Activated naive CD4-positive, alpha-beta T cell (primary cell): ENCODE measurements at places on chromosomes 5 and 9.

DNA sequence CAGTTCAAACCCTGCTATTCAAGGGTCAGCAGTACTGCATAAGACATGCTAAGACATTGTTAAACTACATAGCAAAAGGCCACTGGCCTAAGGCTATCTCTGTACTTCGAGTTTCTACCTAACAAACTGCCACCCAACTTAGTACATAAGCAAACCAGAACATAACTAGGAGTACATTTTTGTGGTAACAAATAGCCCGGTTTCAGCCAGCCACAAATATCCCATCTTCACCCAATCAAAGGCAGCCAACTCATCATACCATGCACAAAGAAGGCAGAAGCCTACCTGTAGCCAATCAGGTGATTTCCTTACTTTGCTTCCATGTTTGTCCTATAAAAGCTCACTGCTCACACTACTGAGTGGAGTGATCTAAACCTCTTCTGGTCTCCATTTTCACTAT, 201.4 kb downstream of the SMARCA2 start:
- no peak for DNase-seq

- no peak for DNase-seq
Measured at GRCh38 chr5:126446498-126447224, 23.5 kb downstream of the GRAMD2B start.

- DNase-seq, result no peak
Measured at GRCh38 chr5:181107699-181108098, 23.3 kb downstream of the OR2V1 start.

GRCh38 chr5:81250004-81250403, 16.9 kb downstream of the CKMT2 start:
- no peak for DNase-seq

GRCh38 chr5:179414459-179415261, 69.4 kb upstream of the ADAMTS2 start:
- no peak for DNase-seq

GRCh38 chr5:154811653-154812465, 38.5 kb downstream of the FAXDC2 start:
- peak; percentile 24 for DNase-seq
